DMS153 (cell line): ENCODE measurements at places on chromosomes 3 and 15.

DNA sequence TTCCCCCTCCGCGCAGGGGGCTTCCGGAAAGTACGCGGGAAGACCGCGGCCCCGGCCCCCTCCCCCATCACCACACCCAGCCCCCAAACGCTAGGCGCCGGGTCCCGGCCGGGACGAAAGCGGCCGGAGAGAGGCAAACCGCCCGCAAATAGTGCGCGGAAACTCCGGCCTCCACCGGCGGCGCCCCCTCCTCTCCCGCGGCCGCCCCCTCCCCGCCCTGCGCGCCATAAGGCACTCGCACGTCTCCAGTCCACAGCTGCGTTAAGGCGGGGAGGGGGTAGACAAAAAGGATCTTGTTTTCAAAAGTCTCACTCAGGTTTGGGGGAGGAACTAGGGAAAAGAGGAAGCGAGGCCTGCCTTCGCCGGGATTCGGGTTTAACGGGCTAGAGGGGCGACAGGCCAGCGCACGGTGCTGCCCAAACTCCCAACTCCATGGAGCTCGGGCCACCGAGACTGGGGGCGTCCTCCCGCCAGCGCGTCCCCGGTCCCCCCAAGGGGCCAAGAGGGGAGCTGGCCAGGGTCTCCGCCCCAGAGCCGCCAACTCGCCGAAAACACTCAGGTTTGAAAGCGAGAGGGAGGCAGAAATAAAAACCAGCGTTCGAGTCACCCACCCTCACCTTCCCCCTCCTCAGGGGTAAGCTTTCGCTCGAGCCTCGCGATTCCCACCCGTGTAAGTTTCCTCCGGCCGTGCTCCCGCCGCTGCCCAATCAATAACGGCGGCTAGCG is 1.8 kb downstream of the ANP32A start:
- no peak for DNase-seq

GRCh38 chr3:157398598-157398997 is 38.1 kb upstream of the PTX3 start:
- no peak for DNase-seq

- no peak for DNase-seq
Measured at GRCh38 chr3:131326307-131326706, 55.3 kb upstream of the NUDT16 start.

DNA sequence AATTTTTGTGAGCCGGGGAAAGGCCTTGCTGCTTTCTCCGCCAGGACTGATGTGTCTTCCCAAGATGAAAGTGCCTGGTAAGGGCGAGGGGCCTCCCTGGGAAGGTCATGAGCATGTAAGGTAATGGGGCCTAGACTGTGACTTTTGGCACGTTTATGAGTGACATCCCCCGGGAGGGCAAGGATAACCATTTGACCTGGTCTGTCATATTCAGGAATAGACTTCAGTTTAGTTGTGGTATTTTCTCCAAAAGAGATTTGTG is 631 bp upstream of the CNBP start:
- DNase-seq: no peak

DNA sequence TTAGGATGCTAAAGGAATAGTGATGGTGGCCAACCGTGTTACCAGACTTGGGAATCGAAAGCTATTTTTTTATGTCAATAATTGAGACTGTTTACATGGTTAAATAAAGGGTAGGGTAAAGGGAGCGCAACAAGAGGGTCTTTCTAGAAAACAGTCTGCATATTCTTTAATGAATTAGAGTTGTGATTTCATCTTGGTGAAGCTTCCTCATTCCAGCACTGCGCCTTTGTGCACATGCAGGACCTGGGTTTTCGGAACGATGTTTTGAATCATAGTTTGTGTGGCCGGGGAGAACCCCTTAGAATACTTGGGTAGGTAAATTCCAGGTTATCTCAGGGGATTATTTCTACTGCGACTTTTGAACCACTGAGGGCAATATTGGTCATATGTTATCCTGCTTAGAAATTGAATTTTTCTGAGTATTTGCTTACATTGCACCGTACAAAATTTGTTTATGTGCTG is 1.3 kb downstream of the PIK3CA start:
- no peak for DNase-seq

GRCh38 chr3:46478341-46478740 is 13.6 kb upstream of the LTF start:
- no peak for DNase-seq

DNA sequence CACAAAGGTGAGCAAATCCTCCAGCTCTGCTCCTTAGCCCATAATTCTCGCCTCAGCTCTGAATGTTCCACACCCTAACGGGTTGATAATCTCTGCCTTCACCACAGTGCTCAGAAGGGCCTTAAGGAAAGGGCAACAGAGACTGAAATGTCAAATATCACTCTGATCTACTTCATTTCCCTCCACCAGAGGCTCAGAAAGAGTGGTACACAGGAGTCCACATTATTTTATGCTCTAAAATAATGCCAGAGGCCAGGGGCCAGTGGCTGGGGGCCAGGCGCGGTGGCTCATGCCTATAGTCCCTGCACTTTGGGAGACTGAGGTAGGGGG is 72.2 kb downstream of the MB21D2 start:
- DNase-seq: no peak

DNA sequence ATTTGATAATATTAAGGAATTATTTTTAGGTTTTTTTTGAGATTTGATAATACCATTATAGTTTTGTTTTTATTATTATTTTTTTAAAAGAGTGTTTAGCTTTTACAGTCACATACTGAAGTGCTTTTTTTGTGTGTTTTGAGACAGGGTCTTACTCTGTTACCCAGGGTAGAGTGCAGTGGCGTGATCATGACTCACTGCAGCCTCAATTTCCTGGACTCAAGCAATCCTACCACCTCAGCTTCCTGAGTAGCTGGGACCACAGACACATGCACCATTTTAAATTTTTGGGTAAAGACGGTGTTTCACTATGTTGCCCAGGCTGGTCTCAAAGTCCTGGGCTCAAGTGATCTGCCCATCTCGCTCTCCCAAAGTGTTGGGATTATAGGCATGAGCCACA is 73.0 kb downstream of the SUMF1 start:
- no peak for DNase-seq

GRCh38 chr3:1442271-1442670 is 349.4 kb downstream of the CNTN6 start:
- DNase-seq: no peak

DNA sequence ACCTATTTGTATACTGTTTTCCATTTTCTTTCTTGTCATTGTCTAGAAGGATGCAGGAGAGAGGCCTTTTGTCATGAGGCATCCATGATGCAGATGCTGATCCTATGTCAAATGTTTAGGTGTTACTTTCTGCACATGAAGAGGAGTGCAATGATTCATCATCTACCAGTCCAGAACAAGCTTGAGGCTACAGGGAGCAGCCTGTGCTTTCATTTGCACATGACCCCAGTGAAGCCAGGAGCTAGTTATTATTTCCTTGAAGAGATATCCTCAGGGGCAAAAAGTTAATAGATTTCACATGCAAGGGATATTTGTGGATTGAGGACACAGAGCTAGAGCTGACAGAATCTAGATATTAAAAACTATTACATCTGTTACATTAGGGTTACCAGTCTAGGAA is 204.4 kb upstream of the TGFBR2 start:
- DNase-seq: no peak

GRCh38 chr3:190696777-190697501 is 165.6 kb downstream of the GMNC start:
- no peak for DNase-seq

- no peak for DNase-seq
Measured at GRCh38 chr3:197599089-197599765, 43.5 kb upstream of the BDH1 start.

DNA sequence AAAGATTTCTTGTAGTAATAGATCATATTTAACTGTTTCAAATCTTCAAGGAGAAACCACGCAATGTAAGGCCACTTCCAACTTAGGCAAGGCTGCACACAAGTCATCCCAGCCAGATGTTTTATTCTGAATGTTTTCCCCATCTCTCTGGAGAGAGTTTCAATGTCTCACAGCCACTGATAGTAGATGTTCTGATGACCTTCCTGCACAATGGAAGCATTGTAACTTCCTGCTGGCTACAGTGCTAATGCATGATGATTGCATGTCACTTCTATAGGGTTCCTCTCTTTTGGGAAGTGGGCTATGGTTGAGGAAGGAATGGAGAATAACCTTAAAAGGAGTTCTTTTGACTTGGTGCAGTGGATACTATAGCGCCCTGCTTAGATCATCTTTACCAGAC is 328.0 kb downstream of the ZNF621 start:
- DNase-seq: no peak

- no peak for DNase-seq
Measured at GRCh38 chr3:187919048-187919447, 173.8 kb upstream of the BCL6 start.

DNA sequence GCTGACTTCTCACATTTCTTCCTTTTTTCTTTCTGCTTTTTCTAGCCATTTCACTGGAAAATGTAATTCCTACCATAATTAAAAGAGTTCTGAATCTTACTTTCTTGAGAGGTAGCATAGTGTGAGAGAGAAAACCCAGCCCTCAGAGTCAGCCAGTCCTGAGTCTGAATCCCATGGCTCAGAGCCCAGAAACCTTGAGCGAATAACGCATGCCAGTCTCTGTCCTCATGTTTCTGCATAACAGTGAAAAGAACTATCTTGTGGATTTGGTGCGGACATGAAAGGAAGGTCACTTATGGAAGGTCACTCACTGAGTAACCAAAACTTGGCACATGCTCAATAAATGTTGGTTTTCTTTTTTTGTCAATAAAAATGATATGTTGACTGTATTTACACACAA is 29.3 kb upstream of the SLCO3A1 start:
- no peak for DNase-seq

DNA sequence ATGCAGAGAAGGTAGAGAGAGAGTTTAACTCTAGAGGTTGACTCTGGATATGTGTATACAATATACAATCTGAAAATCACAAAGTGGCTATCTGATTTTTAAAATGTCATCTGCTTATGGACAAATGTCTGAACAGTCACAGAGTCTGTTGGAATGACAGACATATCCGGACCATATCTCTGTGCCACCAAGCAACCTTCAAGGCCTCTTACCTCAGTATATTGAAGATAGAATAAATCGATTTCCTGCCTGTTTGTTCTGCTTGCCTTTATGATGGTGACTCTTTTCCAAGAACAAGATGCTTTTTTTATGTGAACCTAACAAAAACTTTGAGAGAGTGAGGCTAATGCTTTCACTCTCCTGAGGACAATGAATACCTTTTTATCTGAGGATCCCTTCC is 151.1 kb downstream of the RBPMS2 start:
- DNase-seq: no peak

DNA sequence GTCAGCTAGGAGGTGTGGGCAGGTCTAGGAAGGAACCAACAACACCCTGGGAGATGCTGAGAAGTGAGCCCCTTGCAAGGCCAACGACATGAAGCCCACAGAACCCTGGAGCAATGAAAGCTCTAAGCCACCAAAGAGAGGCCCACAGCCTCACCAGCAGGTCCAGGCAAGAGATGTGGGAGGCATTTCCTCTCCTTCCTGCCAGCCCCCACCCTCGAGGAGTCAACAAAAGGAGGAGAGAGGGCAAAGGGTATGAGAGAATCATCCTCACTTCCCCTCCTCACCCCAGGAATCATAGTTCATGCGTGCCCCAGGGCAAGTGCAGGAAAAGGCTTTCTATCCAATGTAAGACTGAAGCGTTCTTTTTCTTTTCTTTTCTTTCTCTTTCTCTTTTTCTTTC is 195.8 kb downstream of the SHQ1 start:
- no peak for DNase-seq

DNA sequence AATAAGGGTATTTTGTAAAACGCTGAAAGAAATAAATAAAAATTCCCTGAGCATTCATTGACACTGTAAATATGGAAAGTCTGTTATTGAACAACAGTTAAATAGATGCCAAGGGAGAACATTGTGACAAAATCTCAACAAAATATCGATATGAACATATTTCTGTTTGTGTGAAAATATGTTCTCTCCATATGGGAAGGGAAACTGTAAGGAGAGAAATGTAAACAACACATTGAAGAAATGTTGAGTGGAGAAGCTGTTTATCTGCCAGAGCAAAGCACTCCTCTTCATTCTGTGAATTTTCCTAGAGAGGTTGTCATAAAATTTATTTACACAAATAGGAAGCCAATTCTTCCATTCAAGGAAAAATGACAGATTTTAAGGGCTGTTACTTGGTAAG is 57.1 kb upstream of the EOMES start:
- no peak for DNase-seq

DNA sequence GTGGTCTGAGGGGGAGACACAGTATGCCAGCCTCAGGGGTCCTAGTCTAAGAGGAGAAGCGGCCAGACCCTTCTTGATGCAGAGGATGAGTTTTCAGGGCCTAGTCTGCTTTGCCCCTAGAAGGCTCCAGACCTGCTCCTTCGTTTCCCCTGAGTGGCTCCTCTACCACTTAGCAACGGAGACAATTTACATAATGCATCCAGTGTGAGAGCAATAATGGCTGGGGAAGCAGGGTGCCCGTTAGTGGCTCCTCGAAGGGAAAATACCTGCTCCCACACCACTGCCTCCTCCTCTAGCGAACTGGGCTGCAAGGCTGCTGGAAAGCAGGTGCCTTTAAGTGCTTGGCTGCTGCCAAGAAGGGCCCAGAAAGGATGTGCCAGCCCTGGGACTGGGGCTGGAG is 38.9 kb downstream of the CACNA2D2 start:
- DNase-seq: no peak

- no peak for DNase-seq
Measured at GRCh38 chr3:159877924-159878323, 110.7 kb upstream of the IL12A start.

DNA sequence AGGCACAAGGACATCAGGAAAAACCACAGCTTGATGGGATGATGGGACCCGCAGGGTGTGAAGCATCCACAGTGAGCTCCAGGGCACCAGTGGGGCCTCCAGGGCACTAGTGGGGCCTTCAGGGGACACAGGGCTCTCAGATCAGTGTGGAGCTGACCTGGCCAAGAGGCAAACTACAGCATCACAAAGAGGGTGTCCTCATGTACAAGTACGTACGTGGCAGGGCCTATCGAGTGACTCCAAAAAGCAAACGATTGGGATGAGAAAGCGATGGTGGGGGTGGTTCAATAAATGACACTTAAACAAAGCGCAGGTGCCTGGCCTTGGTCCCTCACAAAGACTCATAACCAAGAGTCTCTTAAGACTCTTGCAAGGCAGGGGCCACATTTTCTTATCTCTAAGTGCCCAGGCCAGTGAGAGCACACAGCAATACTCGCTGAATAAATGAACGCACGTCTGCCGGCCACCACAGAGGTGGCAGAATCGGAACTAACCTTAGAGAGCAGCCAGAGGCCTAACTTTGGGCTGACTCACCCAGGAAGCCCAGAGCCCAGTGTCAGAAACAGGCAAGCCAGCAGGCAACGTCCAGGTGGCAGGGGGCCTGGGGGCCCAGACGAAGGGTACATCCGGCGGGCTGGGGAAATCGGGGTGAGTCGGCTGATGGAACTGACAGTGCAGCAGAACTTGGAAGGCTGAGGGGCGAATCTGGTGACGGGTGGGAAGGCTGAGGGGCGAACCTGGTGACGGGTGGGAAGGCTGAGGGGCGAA is 8.7 kb downstream of the PCSK6 start:
- DNase-seq: no peak

- no peak for DNase-seq
Measured at GRCh38 chr3:144244662-144245061, 273.0 kb downstream of the DIPK2A start.

DNA sequence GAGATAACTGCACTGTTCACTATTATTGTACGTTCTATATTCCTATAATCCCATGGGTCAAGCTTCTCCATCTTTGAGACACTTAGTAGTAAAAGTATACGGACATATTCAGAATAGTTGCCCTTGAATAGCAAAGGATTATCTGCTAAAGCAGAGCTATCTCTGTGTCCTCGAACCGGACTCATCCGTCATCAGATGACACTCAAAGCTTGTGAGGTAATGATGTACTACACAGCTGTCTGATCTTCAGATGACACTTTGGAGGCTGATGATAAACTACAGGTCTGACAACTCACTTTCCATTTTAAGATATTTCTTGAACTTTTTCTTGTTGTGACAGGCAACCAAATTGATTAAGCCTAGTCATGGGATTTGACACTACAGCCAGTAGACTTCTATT is 240.2 kb downstream of the SCAPER start:
- DNase-seq: no peak
